ENCODE measurements at places on chromosomes 2 and 18.

- DNase-seq: no peak
Measured at GRCh38 chr2:172726172-172726735, 9.4 kb upstream of the RAPGEF4 start.

GRCh38 chr2:38982498-38982897 is 92.8 kb downstream of the ARHGEF33 start:
- no peak for DNase-seq

DNA sequence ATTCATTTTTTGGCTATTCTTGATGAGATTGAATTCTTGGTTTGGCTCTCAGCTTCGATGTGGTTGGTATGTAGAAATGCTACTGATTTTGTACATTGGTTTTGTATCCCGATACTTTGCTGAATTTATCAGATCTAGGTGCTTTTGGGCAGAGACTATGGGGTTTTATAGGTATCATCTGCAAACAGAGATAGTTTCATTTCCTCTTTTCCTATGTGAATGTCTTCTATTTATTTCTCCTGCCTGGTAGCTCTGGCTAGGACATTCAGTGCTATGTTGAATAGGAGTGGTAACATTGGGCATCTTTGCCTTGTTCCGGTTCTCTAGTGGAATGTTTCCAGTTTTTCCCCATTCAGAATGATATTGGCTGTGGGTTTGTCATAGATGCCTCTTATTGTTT is 5.5 kb upstream of the TACR1 start:
- DNase-seq: no peak

DNA sequence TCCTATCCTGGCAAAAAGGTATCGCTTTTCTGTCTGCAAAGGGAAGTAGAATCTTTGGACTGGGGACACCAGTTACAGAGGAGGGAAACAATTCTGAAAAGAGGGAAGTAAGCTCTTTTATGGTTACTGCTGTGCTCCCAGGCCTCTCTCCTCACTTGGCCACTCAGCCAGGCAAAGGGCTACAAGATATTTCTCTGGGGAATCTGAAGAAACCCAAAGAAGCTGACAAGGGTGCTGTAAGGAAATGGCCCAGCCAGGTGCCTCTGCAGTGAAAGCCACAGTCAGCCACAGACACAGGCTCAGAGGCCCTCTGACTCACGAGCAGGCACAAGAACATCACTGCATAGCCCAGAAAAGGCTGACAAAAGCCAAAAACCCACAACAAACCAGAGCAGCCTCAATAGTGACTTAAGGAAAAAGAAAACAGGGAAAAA is 5.8 kb downstream of the HDLBP start:
- peak; percentile 77 for DNase-seq

GRCh38 chr2:165173215-165173614 is 30.6 kb downstream of the SCN3A start:
- DNase-seq: no peak

- no peak for DNase-seq
Measured at GRCh38 chr18:23324056-23324811, 128.9 kb upstream of the RIOK3 start.

DNA sequence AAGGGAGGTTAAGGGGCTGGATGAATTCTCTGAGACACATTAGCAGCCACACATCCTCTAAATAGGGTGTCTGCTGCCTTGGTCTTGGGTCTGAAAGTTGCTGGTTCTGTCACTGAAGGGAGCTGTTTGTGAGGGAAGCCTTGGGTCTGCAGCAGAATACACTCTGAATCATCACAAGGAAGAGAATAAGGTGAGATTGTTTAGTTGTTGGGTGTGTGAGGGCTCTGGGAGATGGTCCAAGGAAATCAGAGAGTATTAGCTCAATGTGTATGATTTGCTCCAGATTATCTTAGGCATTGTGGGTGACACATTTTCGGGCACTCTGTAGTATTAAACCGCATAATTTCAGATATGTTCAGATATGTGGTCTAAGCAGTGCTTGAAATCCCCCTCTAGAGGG is 548.5 kb downstream of the SLC4A3 start:
- DNase-seq: no peak
